Head of caudate nucleus (tissue), 42 donors: ENCODE measurements at places on chromosomes 4 and X.

- no peak for DNase-seq
These were observed 52.9 kb upstream of the TRPC5OS start for GRCh38 chrX:111823128-111823527.

DNA sequence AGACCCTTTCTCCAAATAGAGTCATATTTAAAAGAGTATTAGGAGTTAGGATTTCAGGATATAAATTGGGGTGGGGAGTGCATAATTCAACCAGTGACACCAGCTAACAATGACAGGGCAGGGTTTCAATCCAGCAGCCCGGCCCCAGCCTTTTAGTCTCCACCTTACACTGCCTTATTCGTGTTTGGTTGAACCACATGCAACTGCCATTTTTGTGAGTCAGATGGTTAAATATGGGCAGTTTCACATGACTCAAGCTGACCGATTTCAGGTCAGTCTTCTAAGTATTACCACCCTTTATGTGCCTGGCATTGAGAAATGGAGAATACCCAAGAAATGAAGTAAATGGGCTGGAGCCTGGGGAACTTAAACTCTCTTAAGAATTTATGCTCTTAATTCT is 102.8 kb downstream of the STOX2 start:
- DNase-seq: no peak

GRCh38 chr4:2963966-2964471 is 648 bp downstream of the GRK4 start:
- peak; percentile 53 for DNase-seq

DNA sequence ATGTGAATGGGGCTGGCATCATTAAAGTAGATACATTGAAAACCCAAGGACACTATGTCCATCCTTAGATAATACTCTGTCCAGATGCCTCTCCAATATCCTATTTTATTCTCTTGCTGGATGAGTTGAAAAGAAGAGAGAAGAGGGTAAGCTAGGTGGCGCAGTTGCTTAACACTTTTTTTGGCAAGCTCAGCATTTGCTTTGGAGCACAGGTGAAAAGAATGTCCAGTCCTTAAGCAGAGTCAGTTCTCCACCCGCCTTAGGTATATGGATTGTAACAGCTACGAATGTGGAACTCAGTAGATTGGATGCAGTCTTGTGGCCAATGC is 208.4 kb downstream of the NWD2 start:
- DNase-seq: peak; percentile 75

- DNase-seq: no peak
These were observed 247.6 kb downstream of the DCLK2 start for GRCh38 chr4:150325872-150326271.

DNA sequence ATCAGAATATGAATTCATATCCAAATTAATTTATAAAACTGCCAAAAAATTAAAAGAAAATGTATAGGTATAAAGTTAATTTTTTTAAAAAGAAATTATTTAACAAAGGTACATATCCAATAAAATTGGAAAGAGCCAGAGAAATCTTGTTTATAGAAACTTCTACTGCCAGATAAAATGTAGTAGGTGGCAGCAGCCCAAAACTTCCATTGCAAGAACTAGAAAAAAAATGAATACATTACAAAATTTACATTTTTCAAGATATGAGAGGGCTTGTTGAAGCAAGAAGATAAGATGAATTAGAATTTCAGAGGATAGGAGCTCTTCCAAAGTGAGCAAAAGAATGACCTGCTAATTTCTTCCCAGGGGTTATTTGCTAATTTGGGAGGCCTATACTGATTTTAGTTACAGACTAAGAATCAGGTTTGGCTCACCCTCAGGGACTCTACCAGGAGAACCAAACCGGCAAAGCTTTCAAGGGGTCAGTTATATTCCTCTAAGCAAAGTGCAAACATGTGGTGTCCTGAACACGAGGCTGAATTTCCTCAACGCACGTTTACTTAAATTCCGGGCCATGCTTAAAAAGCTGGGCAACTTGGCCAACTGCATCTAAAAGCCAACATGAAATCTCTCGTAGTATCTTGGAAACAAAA is 17.5 kb downstream of the ANKRD50 start:
- no peak for DNase-seq
